ENCODE measurements at places on chromosomes 2 and 18.

- peak; percentile 54 for DNase-seq
Observed at GRCh38 chr2:149611100-149611820, 23.7 kb upstream of the MMADHC start.

DNA sequence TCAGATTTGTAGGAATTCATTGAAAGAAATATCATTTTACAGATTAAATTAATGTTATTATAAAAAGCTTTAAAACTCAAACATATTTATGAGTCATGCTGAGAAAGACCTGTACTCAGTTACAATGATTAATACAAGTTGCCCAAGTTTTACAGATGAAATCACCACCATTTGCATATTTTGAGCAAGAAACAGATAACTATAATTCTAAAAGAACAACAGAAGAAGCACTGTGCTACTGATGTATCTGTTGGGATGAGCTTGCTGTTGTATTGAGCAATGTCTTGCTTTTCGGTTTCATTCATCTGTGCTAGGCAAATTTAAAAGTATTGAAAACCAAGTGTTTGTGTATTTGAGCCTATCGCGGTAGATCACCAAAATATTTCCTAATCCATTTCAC lies 1589.1 kb upstream of the ZEB2 start:
- no peak for DNase-seq

DNA sequence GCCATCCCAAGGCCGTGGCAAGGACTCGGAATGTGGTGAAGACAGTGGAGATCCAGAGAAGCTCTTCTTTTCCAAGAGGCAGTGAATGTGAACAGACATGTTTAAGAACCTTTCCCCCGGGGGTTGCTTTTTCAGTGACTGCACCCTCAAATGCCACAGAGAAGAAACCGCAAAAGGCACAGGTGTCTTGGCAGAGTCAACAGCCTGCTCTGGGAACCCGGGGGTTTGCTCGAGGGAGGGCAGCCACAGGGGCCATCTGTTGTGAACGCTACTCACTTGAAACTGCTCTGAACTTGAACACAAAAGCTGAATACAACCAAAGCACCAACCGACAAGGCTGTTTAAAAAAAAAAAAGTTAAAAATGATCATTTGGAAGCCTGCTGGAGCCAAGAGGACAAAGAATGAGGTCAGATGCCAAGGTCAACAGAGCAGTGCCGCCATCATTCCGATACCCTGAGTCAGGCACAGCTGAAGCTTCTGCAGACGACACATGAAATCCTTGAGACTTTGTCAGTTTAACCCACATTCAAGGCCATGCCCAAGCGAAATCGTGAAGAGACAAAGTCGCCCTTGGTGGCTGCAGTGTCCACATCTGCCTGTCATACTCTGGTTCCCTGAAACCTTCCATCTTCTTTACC lies 47.4 kb downstream of the PSMG2 start:
- no peak for DNase-seq

DNA sequence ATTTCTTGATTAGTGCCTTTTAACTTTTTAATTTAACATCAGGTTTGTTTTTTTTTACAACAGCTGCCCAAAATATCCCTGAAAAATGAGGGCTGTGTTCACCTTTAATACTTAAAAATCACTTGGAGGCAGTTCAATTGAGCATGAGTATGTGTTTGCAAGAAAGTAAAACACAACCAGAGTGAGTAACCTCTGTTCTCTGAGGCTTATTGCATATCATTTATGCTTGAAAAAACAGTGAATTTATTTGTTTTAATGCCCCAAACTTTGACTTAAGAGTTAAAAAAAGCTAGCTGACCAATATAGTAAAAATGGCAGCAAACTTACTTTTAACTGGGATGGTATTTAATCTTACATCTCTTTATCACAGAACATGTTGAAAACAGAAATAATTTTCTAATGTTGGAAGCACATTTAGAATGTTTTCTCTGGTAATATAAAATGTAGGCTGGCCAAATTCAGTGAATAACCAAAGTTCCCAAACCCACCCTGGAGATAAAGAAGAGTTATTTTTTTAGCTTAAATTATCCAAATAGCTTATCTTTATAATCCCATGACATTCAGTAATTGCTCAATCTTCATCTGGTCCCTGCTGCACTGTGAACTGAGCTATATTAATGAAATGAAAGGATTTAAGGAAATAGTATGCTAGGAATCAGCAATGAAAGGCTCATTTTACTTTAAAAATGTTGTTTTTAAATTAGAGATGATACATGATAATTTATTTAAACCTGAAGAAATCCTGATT lies 24.8 kb upstream of the EFEMP1 start:
- no peak for DNase-seq

DNA sequence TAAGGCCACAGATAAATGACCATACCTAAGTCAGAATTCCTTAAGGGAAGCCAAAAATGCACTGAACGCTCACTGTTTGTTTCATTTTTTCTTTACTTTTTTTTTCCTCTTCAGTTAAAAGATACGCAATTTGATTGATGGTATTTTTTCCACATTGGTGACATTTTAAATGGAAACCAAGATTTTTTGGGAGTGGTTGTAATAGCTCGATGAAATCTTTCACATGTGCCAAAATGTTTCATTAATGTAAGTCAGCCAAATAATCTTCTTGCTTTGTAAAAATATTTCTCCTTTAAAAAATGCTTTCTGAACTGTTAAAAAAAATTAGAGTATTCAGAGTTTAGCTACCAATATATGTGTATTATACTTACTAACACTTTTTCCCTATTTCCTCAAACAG lies 339.8 kb downstream of the ZEB2 start:
- no peak for DNase-seq

DNA sequence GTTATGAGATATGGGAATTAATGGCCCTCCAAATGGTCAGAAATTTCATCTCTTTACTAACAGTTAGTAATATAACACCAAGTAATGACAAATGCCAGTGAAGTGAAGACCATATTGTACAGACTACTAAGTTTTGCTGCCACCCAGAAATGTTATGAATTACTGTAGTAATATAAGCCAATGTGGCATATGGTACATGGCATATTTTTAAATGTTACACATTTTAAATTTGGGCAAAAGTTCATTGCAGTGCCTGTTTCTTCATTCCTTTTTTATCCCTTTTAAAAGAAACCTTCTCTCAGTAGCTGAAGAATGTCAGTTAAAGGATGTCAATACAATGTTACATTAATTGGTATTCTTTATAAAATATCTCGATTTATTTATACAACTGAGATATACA lies 626.5 kb upstream of the SLC8A1 start:
- DNase-seq: no peak

DNA sequence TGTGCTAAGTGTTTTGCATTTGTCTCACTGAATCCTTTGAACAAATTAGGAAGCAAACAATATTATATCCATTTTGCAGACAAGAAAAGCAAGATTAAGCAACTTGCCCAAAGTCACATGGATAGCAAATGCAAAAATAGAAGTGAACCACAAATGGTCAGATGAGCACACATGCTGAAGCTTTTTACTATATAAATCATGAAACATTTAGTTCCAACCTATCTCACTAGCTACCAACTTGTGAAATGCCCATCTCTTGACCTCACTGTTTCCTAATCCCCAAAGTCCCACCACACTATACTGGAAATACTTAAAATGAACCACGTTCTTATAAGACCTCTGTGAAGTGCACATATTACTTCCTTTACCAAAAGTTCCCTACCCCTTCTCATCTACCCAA lies 380.5 kb downstream of the ERBB4 start:
- no peak for DNase-seq

DNA sequence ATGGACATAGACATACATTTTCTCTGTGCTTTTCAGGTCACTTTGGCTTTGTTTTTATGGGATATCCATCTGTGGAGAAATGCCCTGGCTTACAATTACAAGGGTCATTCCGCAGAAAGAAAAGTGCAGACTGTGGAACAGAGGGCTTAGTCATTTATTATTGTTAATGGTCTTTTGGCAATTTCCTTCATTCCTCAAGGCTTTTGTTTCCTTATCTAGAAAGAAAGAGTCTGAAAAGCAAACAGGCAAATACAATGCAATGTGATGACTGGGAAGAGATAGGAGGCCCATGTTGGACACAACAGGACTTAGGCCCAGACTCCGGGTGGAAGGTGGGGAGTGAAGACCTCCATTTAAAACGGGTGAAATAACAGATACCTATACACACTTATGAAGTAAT lies 129.5 kb upstream of the CAVIN2 start:
- no peak for DNase-seq

DNA sequence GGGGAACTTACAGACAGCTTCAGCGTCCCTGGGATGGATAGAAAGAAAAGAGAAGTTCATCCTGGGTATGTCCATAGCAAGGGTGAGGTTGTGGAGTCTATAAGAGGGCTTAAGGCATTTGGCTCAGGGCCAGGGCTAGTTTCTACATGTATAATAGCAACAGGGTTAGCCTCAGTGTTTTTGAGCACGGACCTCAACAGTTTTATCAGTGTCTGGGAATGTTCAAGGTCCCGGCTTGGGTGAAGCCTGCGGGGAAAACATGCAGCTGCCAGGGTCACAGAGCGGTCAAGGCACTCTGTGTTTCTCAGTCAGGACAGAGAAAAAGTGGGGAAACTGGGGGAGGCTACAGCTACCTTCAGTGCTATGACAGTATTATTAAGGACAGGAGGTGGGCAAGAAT lies 427.7 kb upstream of the HS6ST1 start:
- DNase-seq: peak; percentile 98

DNA sequence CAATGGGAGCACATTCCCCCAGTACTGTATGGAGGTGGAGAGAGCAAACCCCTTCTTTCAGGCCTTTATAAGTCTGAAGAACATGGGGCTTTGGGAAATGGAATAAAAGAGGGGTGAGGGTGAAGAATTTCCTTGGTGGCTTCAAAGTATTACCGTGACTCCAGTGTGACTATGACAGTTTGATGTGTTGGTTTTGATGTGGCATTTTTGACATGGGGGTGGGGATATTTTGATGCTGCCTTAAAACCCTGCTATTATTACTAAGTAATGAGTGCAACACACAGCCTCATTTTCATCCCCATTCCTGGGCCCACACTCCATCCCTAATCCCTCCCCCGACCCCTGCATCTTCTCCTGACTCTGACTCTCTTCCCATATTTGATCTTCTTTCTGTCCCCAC lies 23.6 kb downstream of the QPCT start:
- DNase-seq: no peak

- peak; percentile 68 for DNase-seq
Observed at GRCh38 chr2:79887747-79888374, 375.0 kb downstream of the CTNNA2 start.

DNA sequence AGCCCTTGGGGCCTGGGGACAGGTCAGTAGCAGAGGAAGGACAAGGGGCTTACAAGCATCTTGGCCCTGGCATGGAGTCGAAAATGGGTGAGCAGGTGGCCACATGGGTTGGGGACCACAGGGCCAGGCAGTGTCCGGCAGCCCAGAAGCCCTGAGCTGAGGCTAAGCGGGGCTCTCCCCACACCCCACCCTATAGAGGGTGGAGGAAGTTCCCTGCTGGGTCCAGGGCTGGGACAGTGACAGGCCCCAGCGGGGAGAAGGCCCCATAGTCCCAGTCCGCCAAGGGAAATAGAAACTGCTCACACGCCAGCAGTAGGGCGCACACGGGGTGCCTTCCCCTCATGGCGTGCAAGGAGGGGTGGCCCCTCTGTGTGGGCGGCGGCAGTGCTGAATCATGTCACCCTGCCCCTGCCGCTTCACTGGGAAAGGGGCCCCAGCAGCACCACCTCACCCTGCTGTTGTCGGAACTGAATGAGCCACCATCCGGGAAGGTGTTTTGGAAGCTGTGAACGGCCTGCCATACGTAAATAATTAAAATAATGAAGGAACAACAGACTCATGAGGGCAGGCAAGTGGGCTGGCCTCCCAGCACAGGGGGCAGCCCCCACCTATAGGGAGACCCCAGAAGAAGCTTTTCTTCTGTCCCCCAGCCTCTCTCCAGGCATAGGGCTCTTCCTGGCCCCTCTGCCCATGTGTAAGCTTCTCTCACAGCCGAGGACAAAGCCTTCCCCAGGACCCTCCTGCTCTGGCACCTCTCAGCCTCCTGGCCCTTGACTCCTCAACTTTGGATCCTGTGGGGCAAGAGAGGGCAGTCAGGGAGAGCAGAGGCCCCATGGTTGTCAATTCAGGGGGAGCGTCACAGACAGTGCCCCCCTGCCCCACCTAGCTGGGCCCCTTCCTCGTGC lies 12.7 kb upstream of the DUSP2 start:
- DNase-seq: no peak

DNA sequence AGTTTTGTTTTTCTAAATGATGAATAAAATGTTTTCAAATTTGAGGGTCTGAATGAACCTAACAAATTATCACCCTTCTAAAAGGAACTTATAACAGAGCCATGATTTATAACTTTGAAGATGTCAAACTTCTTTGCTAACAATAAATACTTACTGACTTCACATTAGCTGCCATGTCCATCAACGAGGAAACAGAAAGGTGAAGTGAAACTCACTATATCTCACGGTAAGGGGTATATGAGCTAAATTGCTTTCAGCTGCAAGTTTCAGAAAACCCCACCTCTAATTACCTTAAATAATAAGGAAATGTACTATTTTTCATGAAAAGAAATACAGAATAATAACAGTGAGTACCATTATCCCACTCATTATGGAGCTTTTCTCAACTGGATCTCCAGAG lies 350.8 kb upstream of the NT5C1B start:
- no peak for DNase-seq

DNA sequence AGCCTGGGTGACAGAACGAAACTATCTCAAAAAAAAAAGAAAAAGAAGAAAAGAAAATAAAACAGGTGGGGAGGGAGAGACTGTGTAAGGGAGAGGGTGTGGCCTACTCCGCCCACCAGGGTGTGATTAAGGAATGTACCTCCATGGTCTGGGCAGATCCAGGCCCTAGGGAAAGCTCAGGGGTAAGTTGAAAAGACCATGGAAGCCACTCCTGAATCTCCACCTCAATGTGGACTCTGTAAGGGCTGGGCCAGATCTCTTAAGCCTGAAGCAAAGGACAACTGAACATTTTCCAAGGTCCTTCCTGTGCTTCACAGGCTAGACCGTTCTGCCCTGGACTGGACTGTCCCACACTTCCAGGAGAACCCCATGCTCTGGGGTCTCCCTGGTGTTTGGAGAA lies 9.7 kb upstream of the ATG16L1 start:
- DNase-seq: no peak

DNA sequence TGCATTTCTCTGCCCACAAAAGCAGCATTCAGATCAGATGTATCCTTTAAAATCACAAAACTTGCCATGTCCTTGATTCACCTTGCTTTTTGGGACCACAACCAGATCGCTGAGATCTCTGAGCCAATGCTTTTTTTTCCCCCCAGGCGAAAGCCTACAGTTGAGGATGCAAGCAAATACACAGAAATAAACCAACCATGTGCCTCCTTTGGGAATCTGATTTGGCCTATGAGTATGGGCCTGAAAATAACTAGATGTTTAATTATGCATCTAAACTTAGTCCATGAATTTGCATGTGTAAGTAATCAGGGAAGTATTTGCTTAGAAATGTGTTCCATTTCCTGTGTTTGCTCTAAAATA lies 49.7 kb upstream of the CDC42EP3 start:
- DNase-seq: no peak

Data from cardiac muscle cell (in vitro differentiated cells and primary cell).